ENCODE measurements at places on chromosomes 7 and 10.

- DNase-seq = no peak
Measured at GRCh38 chr10:74771054-74771453, 55.3 kb upstream of the KAT6B start.

- DNase-seq = no peak
Measured at GRCh38 chr7:46058086-46058823, 137.2 kb upstream of the IGFBP3 start.

DNA sequence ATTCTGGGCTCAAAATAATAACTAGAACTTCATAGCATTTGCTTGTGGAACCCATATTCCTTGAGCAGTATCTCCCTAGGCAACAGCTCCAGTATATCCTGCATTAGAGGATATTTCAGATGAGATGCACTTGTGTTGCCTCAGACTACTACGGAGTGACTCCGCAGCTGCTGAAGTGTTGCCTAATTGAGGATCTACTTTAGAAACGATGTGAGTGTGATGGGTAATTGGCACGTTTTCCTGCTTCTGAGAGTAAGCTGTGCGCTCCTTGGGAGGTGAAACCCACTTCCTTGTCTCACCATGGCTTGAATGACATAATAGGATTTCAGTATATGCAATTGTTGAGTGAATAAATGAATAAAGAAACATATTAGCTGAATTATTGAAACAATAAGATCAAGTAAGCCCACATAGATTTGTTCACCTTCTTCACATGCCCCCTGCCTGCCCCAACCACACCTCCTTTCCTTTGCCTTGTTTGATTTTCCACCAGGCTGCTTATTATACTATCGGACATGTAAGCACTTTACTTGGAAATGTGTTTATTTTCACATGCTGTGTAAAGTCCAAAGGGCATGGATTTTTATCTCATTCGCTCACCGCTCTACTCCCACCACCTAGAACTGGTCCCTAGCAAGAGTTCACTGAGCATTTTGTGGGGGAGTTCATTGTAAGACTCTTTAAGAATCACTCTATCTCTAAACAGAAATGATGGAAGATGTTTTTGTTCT is 303.8 kb downstream of the KCNMA1 start:
- no peak for DNase-seq

DNA sequence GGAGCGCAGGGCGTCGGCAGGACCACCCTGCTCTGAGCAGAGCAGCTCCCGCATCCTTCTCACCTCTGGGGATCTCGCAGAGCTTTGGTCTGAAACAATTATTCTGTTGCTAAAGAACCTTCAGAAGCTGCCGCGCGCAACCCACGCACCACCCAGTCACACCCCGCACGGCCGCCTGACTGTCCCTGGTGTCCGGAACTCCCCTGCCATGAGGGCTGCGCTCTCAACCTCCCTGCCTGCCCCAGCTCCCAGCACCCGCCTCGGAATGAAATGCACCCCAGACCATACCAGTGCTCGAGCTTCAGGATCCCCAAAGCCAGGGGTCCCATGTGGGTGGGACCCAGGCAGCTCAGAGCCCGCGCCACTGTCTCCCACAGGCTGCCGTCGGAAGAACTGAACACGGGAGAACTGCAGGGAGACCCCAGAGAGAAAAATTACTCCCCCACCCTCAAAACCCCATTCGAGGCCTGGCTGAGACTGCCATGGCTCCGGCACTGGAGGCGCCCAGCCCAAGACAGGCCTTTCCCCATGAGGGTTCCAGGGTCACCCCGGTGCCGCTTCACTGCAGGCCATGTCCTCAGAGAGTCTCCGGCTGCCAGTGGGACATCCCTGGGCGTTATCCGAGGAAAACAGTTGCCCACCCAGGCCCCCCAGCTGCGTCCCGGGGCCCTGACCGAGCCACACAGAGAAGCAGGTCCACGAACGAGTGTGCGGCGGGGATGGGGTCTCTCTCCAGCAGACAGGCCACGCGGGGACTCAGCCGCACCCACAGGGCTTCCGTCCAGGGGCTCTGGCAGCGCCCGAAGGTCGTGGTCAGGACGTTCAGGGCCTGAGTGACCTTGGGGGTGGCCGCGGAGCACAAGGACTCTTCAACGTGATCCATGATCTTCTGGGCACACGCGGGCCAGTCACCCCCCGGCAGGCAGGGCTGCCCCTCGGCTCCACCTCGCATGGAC is 12.1 kb downstream of the BRAT1 start:
- no peak for DNase-seq

Data from activated CD8-positive, alpha-beta memory T cell treated with anti-CD3 and anti-CD28 coated beads for 1 hour (primary cell).